Effector CD8-positive, alpha-beta T cell (primary cell): ENCODE measurements at places on chromosomes 3 and 15.
A peak's percentile ranks its signal among the peaks of the same experiment; 100 is the strongest.

DNA sequence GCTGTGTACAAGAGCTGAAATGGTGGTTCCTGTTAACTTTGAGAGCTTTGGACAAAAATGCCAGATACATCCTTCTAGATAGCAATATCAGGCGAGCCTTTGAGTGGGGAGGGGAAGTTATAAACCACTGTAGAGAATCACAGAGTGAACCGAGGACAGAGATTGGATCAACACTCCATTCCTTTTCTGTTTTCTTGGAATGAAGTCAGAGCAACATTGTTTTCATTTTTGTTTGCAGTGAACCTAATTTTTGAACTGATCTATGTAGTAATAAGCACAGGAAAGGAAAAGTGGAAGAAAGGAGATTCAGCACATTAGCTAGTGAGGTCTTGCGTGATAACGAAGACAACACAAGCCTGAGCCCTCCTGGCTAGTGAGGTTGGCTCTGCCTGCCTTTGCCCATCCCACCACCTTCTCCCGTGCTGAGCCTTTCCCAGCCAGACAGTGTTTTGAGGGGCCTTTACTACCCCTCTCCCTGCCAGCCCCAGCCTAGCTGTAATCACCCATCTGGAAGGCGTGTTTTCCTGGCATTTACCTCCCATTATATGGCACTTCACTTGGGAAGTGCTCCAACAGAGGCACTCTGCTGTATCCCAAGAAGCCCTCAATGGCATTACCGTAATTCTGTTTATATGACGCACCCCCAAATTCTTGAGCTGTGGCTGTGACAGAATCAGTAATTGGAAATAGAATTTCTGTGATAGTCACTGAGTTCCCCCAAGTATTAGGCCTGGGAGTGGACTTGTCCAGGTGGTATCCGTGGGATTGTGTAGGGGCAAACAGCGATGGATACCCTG, 129.8 kb downstream of the CACNA1D start:
- DNase-seq: no peak

- no peak for DNase-seq
Observed at GRCh38 chr3:111639316-111639715, 44.2 kb upstream of the ZBED2 start.

DNA sequence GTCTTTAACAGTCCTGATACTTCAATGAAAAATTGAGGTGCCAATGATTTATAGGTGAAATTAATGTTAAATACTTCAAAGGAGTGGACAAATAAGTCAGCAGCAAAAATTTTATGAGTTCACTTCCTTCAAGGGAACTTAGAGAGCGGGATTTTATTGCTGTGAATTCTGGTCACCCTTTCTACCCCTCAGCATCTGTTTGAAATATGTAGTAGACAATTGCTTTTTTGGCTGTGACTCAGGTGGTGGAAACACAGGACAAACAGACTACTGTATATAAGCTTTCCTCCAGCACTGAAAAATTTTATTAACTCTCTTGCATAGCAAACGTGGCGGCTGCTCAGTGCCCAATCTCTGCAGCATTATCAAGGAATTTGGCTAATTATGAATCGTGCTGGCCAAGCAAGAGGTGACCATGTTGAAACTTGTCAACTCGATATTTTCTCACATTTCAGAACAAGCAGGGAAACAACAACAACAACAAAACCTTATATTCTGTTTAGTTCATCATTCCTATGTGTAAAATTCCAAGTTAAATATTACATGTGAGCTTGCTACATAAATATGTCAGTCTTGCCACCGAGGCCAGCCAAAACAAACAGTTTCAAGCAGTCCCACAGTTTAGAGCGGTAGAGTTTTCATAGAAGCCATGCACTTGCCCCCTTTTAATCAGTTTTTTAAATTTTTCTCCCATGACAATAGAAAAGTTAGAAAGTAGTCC, 420.2 kb downstream of the FOXP1 start:
- no peak for DNase-seq

- DNase-seq: no peak
Observed at GRCh38 chr3:162353414-162353813, 856.8 kb downstream of the OTOL1 start.

GRCh38 chr3:49081429-49081828, 12.4 kb downstream of the QRICH1 start:
- no peak for DNase-seq

DNA sequence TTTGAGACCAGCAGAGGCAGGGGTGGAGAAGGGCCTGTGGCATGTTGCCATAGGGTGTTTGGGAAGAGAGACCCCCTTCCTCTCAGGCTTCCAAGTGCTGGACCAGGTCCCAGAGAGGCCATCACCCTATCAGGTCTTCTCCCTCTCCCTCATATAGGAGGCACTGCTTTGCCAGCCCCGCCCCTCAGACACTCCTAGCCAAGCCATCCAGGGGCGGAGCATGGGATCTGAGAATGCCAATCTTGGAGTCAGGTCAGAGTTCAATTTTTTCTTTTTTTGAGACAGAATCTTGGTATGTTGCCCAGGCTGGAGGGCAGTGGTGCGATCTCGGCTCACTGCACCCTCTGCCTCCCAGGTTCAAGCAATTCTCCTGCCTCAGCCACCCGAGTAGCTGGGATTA, 32.7 kb downstream of the CRABP1 start:
- DNase-seq: no peak

DNA sequence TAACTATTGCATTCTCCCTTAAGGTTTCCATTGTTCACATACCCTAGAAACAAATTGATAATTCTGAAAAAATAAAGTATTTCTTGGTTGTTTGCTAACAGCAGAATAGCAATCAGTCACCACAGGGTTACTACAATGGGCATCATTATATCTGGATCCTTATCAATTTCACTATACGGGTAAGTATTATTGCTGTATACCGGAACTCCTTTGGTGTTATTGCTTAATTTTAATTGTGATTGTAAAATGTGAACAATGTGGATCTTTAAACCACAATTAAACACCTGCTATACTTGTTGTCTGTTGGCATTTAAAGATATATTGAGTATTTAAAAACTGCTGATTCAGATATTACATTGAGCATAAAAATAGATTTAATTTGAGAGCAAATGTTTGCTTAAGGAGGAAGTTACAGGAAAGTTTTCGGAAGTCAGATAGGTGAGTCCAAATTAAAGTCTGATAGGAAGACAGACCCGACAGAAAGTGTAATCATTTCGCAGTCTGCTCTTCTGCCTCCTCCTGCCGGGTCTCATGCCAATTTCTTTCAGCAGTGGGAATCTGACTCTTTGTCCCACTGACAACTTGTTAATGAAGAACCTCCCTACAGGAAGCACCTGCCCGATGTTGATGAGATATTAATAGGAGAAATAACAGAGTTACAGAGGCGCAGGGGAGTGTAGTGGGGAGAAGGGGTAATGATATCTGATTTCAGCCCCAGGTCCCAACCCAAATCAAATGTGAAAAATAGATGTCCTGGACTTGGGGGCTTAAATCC, 169.7 kb upstream of the TBC1D5 start:
- DNase-seq: no peak

- peak; percentile 23 for DNase-seq
Observed at GRCh38 chr15:100873029-100873677, 6.5 kb upstream of the ALDH1A3 start.

DNA sequence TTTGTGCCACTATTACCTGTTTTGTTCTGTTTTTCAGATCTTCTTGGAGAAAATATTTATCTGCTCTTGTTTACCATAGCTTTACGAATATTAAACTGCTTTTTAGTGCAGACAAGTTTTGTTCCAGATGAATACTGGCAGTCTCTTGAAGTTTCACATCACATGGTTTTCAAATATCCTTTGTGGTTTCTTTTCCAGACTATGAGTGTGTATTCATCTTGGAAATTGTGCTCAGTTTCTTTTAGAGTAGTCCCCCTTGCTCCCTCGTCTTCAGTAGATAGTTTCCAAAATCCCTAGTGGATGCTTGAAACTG, 1.2 kb downstream of the PIGB start:
- DNase-seq: no peak

DNA sequence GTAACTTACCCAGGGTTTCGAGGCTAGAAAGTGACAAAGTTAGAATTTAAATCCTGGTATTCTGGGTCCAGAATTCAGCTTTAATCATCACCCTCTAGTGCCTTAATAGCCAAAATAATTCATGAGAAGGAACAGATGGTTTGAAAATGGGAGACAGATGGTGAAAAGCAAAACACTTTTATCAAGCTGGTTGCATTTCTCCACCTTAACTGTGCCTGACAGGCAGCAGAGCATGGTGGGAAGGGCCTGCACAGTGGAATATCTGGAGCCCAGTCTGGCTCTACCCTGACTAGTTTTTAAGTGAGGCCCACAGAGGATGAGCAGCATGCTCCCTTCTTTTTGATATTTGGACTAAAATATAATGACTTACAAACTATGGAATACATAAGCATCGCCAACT, 35.6 kb upstream of the RASGRP1 start:
- DNase-seq: no peak

DNA sequence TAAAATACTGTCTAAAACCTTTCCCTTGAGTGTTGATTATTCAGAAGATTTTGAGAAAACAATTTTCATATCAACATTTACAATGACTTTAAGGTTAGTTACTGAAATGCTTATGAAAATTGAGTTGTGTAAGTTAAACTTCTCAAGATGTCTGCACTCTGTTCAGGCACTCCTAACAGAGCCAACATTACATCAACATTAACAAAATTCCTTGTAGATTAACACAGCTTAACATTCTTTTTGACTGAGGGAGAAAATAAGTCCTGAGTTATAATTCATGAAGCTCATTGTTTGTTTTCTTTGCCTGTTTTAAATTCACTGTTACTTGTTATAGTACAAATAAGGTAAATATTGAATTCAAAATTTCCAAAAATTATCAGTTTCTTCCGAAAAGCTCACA, 9.0 kb downstream of the ACKR4 start:
- no peak for DNase-seq

GRCh38 chr15:101065570-101066221, 146.5 kb downstream of the LRRK1 start:
- no peak for DNase-seq

- no peak for DNase-seq
Observed at GRCh38 chr15:64841060-64841343, 713 bp upstream of the PLEKHO2 start.

GRCh38 chr3:60461267-60461666, 790.0 kb downstream of the FHIT start:
- no peak for DNase-seq

DNA sequence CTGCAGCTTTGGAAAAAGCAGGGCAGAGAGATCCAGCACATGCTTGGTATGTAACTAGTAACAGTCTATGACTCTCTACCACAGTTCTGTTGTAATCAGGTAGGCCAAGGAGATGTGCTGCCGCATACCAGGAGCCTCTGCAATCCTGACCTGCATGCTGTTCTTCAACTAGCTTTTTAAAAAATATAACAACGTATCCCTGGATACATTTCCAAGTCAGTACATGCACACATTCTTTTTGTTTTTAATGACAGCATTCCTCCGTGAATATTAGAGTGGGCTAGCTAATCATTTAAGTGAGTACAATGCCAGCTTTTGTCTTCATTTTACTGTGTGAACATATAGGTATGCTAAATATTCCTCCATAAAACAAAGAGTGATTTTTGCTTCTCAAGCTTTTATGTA, 437.8 kb downstream of the RBMS3 start:
- no peak for DNase-seq

DNA sequence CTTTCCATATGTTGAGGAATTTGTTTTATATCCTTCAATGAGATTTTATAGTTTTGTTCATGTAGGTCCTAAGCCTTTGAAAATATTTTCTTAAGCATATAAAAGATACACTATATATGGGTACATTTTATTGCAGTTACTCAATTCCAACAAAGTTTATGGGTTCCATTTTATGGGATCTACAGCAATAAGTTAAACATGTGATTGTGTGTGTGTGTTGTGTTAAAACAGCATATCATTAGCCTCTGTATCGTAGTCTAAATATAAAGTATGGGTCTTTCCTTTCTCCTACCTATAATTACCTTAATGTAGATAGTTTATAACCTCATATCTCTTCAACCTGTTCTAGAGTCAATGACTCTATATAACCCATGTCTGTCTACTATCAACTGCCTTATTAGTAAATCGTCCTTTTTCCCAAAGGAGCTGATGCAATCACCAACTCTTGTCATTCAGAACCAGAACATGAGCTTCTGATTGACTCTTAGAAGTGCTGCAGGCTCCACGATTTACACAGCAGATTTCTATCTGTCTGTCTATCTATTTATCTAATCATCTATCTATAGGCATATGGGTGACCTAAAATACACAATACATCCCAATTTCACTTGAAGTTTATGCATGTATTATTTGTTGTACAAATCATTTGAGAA, 512.6 kb upstream of the CBLB start:
- no peak for DNase-seq

DNA sequence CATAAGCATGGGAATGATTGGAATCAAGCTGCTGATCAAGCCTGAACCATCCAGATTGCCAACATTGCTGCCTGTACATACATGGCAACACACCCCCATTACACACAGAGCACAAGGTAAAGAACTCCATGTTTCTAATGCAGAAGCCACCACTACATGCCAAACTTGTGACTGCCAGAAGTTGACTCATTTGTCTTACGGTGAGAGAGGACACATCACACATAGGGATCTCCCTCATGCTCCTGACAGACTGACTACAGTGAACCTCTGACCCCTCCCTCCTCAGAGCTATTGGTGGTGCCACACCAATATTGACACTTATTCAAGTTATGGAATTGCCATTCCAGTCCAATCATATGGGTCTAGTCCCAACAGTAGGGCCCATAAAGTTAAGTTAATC, 42.3 kb downstream of the EFHB start:
- no peak for DNase-seq

GRCh38 chr3:64349551-64349950, 124.3 kb upstream of the PRICKLE2 start:
- DNase-seq: no peak

- DNase-seq: no peak
Observed at GRCh38 chr15:47675735-47676134, 41.6 kb upstream of the SEMA6D start.

DNA sequence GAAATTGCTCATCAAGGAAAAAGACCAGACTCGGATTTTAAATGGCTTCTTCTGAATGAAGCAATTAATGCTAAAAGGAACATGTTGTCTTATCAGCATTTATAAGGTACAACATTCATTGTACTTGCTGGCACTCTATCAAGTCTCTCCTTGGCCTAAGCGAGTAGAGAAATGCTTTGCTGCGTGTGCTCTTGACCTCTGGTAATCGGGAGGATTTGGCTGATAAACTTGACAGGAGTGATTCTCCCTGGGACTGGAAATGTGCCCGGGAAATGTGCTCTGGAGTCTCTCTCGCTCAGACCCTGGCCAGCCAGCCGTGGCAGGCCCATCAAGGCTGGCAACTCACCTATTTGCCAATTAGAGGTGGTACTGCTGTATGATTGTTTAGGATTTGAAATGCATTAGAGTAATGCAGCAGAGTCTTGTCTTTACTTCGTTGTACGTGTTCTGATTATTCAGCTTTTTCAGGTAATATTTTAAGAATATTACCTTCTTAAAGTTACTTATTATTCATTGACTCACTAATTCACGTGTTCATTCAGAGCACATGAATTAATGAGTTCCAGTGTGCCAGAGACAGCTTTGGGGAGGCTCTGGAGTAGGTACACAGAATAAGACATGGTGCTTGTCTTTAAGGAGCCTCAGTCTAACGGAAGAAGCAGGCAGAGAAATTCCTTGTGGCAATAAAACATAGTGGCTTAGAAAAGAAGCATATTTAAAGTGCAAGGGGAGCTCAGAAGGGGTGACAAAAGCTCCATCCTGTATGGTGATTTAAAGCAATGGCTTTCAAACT, 48.0 kb upstream of the TPRG1 start:
- no peak for DNase-seq
